ENCODE measurements at places on chromosomes 2 and 18. TPM values are rescaled to one million over a fixed set of nuclear protein-coding genes. Genes with fewer than 3 reads are reported as not detected.

DNA sequence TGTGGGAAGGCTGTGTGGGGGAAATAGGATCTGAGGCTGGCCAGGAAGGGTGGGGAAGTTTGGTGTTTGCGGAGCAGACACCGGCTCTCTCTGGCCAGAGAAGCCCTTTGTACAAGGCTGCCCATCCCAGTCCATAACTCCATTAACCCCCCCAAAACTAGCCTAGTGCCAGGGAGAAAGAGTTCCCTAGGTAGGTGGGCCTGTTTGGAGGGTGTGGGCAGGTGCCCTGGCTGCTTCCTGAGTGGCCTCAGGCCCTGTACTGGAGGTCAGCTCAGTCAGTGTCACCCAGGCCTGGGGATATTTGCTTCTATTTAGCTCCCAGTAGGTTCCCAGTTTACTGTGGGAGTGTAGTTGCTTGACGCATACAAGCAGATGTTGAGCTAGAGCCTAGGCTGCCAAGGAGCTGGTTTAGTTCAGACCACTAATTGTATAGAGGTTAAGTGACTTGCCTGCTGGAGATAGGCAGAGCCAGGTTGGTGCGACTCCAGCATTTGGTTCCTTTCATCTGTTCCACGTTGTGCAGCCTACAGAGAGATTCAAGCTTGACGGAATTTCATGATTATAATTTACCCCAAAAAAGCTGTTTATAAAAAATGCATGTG, 2.9 kb upstream of the GREB1 start:
- DNase-seq: no peak

DNA sequence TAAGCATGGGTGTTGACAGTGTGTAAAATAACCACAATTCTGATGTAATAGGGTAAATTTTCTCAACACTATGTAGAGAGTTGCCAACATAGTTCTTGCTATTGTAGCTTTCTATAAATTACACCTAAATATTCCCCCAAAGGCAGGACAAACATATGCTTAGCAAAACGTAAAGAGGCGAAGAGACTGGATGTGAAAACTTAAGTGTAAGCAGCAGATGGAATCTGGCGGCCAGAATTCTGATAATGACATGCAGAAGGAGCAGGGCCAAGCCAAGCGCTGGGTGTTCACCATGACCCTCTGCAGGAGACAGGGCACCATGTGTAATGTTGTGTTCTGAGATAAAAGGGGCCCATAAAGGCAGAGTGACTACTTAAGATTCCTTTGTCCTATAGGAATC, 105.2 kb upstream of the ZNF521 start:
- no peak for DNase-seq

DNA sequence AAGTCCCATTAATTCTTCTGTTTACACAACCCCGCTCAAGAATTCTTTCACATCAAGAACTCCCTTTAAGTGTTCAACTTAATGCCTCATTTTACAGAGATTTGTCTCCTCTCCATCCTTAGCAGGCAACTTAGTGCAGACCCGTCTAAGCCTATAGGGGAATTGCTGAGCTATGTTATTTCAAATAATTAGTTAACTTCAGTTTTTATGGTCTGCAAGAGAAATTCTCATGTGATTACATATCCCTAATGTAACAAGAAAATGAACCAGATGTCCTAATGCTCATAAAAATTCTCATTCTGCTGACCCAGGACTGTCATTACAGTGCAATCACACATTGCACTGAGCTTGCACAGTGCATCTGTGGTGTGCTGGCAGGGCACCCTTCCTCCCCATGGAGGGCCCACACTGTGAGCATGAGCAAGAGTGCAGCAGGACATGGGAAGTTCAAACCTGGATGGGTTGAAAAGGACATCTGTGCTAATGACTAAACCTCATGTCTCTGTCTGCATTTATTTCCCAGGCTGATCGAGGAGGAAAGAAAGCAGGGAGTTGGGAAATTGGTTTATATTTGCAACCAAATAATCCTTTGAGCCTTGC, 97.1 kb downstream of the COL5A2 start:
- DNase-seq: no peak

GRCh38 chr2:117943013-117943672, 70.7 kb downstream of the CCDC93 start:
- no peak for DNase-seq

PLB1 gene
- total RNA-seq: 0.12 TPM

DNA sequence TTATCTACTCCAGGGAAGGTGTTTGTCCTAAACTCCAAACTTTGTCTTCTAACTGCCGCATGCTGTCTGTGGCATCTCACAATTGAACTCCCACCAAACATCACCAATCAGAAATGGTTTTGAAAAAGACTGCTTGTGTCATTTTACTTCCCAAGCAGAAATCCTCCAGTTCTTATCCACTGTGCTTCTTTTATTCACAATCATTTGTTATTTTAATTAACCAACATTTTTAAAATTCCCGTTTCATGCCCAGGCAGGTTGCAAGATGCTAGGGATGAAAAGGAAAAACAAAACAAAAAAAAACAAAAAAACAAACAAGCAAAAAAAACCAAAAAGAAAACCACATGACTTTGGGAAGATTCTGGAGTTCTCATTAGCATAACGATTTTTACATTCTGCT, 63.5 kb upstream of the RAB27B start:
- no peak for DNase-seq

TMEM247 gene
- total RNA-seq: not detected

DNA sequence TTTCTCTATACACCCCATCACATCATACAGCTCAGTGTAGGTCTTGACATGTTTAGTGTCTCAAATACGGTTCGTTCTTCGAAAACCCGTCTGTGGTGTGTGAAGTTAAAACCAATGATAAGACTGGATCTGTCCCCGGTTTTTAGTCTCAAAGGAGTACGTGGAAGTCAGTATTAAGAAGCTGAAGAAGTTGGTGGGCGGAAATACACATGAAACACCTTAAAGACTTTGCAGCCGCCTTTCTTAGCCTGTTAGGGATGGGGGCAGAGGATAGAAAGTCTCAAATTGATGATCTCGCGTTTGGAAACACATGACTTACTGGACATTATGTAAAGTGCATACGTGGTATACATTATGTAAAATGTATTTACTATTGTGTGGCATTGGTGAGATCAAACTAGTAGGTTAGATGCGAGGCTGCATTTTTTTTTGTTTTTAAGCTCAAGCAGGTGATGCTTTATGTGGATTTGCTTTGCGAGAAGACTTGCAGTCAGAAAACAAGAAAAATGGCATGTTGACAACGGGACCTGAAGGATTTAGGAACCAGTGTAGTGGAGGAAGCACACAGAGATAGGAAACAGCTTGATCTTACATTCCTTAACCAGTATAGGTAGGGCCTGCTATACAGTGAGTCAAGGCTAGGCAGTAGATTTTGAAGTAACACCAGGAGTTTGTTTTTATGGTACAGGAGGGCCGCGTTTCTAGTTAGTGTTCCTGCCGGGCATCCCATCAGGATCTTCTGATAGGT, 1.2 kb downstream of the CNOT11 start:
- DNase-seq: peak; percentile 7

DNA sequence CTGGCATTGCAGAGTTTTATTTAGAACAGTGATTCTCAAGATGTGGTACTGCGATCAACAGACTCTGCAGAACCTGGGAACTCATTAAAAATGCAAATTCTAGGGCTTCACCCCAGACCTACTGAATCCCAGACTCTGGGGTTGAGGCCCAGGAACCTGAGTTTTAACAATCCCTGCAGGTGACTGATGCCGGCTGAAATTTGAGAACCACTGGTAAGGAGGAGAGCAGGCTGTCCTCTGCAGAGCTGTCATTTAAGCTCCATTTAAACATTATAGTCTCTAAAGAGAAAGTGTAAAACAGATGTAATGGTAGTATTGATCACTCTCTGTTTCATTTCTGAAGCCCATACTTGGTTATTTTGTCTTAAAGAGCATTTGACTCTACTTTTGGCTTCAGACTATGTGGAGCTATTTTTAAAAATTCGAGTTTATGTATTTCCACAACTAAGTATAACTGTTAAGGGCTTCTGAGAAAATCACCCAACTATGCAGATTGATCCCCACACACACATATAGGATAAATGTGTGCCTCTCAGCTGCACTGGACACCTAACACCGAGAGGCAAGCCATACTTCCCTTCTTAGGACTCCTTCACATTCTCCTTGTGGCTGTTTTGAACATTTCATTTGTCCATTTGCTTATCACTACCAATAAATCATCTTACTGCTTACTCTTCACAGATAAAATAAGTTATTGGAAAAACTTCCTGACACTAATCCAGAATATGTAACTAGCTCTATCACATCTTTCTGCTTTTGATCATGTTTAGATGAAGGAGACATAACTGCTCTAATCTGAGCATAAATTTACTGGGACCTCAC, 487.5 kb downstream of the DLGAP1 start:
- DNase-seq: peak; percentile 26

- no peak for DNase-seq
Observed at GRCh38 chr2:160043265-160043664, 19.1 kb downstream of the PLA2R1 start.

- no peak for DNase-seq
Observed at GRCh38 chr2:60925994-60926740, 44.8 kb downstream of the REL start.

- DNase-seq: no peak
Observed at GRCh38 chr2:64414736-64415435, 39.1 kb upstream of the LGALSL start.

DNA sequence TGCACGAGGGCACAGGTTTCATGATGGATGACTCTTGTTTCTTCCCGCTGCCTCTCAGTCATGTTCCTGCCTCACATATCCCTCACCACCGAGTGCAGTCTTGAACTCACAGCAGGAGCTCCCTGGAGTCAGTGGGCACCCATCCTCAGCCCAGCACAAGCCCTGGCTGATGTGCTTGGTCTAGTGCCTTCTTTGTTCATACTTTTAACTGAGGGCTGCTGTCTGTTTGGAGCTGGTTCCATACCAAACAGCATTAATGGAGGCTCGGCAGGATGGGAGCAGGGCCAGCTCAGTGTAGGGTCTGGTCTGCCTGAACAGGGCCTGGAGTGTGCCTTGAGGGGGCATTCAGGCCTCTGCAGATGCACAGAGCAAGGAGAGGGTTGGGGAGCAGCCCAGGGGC, 54.5 kb upstream of the GLI2 start:
- no peak for DNase-seq

GALR1 gene
- total RNA-seq: not detected

DNA sequence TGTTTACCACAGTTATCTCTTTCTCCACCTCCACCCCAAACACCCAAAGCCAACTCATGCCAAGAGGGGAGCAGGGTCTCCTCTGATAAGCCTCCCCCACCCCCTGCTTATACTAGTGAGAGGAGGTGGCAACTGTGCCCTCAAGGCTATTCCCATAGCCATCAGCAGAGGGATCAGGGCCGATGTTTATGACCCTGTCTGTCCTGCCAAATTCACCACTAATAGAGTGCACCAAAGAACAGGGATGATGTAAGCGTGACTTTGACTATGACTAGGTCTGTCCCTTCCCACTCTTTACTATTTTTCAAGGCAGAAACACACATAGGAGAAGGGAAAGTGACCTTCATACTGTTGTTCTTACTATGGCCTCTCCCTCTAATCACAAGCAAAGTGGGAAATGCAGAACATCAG, 74.6 kb downstream of the CLHC1 start:
- DNase-seq: no peak

GAL3ST2 gene
- 0.09 TPM for total RNA-seq

EVA1A gene
- total RNA-seq: 2.8 TPM

NEU2 gene
- total RNA-seq: not detected

DNA sequence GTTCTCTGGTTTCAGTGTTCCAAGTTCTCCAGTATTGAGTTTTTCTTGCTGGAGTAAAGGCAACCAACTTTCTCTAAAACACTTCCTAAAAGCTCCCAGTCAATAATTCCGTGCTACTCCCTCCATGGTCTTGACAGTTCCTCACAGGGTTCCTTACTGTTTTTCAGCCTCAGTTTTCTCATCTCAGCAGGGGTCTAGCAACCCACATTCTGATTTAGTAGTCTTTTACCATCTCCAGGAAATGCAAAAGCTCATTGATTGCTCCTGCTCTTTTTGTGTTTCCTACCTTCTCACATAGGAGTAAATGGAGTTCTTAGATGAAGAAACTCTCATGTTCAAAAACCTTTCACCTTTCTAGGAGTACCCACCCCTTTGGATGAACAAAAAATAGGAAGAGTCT, 978.8 kb upstream of the POU3F3 start:
- DNase-seq: no peak

All from neural progenitor cell (in vitro differentiated cells).